ENCODE measurements at places on chromosomes 16 and 17. TPM values are rescaled to one million over a fixed set of nuclear protein-coding genes. Genes with fewer than 3 reads are reported as not detected.

GRCh38 chr17:40059729-40060475 lies 2.9 kb upstream of the THRA start:
- H3K4me3 ChIP-seq, result no peak overlapping the region
- peaks cover 24% of the 10 kb centered on the region for H3K4me1 ChIP-seq
- no peak for DNase-seq
- no peak overlapping the region for H3K27ac ChIP-seq
- no peaks in the 10 kb centered on the region for H3K36me3 ChIP-seq

The BCAR1 gene
- 0.74 TPM for total RNA-seq

DNA sequence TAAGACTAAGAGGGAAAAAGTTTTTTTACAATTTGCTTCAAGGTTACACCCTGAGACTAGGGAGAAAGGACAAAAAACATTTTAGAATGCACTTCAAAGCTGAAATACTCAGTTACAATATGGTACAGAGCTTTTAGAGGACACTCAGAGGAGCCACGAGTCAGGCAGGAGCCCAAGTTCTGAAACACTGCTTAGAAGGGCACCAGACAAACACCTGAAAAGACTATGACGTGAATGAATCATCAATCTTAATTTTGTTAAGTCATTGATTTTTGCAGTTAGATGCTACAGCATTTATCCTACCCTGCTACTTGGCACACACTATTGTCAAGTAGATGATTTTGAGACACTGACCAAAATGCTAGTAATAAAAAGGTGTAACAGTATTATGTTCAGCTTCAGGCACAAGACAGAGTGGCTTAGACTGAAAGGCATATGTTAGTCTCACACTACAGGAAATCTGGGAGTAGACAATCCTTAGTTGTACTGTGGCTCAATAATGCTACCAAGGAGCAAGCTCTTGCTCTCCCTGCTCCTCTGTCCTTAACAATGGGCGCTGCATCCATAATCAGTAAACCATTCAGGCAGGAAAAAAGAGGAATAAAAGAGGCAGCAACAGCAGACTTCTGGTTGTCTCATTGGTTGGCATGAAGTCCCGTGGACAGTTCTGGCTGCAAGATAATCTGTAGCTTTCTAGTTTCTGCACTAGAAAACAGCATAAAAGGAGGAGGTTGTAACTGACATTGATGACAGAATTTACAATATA lies 151.8 kb downstream of the ABCA8 start:
- peaks cover 3% of the 10 kb centered on the region for H3K27me3 ChIP-seq
- no peaks in the 10 kb centered on the region for H3K36me3 ChIP-seq
- no peak overlapping the region for H3K27ac ChIP-seq
- H3K4me3 ChIP-seq, result no peak overlapping the region

The CACNA1H gene
- total RNA-seq, result 0.35 TPM

The STX4 gene
- 32.4 TPM for total RNA-seq

- H3K36me3 ChIP-seq, result no peaks in the 10 kb centered on the region
- no peak overlapping the region for H3K27ac ChIP-seq
- peaks cover 12% of the 10 kb centered on the region for H3K27me3 ChIP-seq
- no peak overlapping the region for H3K4me3 ChIP-seq
- H3K4me1 ChIP-seq, result no peaks in the 10 kb centered on the region
- no peak for DNase-seq
Observed at GRCh38 chr17:62876063-62876462, 67.9 kb upstream of the MARCHF10 start.

DNA sequence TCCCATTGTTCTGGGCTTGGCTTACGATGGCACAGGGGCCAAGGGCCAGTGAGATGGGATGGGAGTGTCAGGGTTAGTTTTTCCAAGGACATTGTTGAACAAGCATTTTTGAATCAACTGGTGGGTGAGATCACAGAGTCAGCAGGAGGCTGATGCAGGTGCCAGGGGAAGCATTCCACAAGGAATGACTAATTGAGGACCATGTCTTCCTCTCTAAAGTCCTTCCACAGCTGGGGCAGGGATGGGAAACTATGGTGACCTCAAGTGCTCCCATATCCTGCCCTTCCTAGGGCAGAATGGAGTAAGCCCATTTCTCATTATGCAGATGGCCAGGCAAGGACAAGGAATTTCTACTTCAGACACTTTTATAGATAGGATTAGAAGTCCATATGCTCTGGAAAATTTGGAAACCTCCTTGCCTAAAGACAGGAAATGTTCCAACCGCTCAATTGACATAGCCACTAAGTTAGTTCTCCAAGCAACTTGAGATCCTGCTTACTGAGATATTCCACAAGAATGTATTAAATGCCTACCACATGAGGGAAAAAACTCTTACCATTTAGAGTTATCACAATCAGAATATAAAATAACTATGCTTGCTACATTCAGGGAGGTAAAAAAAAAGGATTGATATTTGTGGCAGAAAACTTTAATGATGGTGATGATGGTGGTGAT lies 21.2 kb upstream of the ENGASE start:
- no peaks in the 10 kb centered on the region for H3K27me3 ChIP-seq
- H3K4me3 ChIP-seq, result no peak overlapping the region
- H3K27ac ChIP-seq, result no peak overlapping the region
- no peak for DNase-seq

- H3K27ac ChIP-seq, result no peak overlapping the region
- DNase-seq, result no peak
- H3K4me1 ChIP-seq, result no peaks in the 10 kb centered on the region
- H3K4me3 ChIP-seq, result no peak overlapping the region
- H3K27me3 ChIP-seq, result peaks cover 4% of the 10 kb centered on the region
Observed at GRCh38 chr16:52997922-52998321, 54.8 kb downstream of the CHD9NB start.

GRCh38 chr16:86091976-86092375 lies 193.0 kb downstream of the IRF8 start:
- no peaks in the 10 kb centered on the region for H3K36me3 ChIP-seq
- H3K4me3 ChIP-seq, result no peak overlapping the region
- DNase-seq, result no peak
- no peaks in the 10 kb centered on the region for H3K27me3 ChIP-seq

- DNase-seq, result no peak
- H3K36me3 ChIP-seq, result no peaks in the 10 kb centered on the region
- no peak overlapping the region for H3K27ac ChIP-seq
- no peak overlapping the region for H3K4me3 ChIP-seq
- H3K4me1 ChIP-seq, result no peaks in the 10 kb centered on the region
- peaks cover 11% of the 10 kb centered on the region for H3K27me3 ChIP-seq
Observed at GRCh38 chr16:86375364-86375763, 135.0 kb upstream of the FOXF1 start.

The ZNF287 gene
- 9.8 TPM for total RNA-seq

- no peak overlapping the region for H3K4me3 ChIP-seq
- H3K4me1 ChIP-seq, result no peaks in the 10 kb centered on the region
- H3K27ac ChIP-seq, result peak overlapping the region; percentile 25
Observed at GRCh38 chr16:86772671-86773353, 194.5 kb downstream of the FOXL1 start.

GRCh38 chr16:85206472-85207356 lies 94.4 kb upstream of the CIBAR2 start:
- H3K4me3 ChIP-seq, result no peak overlapping the region
- peaks cover 3% of the 10 kb centered on the region for H3K27me3 ChIP-seq
- no peaks in the 10 kb centered on the region for H3K36me3 ChIP-seq
- H3K4me1 ChIP-seq, result no peaks in the 10 kb centered on the region
- DNase-seq, result no peak

DNA sequence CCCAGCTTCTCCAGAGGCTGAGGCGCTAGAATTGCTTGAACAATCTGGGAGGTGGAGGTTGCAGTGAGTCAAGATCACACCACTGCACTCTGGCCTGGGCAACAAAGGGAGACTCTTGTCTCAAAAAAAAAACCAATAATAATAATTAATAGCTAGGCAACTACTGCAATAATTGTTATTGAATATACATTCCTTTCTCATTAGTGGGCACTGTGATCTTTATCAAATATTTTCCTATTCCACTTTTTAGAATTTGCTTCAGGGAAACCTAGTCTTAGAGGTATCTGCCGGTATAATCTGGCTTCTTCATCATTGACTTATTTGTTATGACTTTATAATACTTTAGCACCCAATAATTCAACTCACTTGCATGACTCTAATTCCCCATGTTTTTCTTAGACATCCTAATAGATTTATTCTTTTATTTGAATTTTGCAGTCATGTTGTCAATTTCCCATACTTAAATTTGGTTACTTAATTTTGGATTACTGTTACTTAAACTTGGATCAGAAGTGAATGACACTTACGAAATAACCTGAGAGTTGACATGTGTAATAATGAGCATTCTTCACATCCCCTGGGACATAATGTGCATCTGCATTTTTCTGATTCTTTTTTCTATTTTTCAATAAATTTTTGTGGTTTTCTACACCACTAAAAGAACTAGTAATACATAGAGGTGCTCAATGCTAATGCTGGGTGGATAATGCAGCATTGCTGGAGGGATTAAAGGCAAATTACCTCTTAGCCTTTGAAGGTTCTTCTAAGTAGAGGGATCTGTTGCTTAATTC lies 25.0 kb upstream of the KCNJ16 start:
- no peaks in the 10 kb centered on the region for H3K4me1 ChIP-seq
- no peak overlapping the region for H3K4me3 ChIP-seq
- no peaks in the 10 kb centered on the region for H3K27me3 ChIP-seq

DNA sequence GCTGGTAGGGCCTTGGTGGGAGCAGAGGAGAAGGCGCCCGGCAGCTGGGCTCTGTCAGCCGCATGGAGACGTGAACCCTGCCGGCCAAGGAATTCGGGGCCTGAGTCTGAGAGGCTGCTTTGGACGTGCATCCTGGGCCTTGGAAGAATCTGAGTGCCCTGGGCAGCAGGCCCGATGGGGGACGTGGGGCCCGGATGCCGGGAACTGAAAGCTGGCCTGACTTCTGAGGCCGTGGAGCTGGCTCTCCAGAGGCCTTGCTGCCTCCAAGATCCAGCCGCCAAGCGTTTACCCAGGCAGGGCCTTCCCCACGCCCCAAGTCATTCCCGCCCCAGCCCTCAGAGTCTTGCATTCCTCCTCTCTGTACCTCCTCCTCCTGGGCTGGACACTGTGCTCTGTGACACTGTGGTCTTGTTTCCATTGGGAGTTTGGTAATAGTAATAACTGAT lies 37.2 kb downstream of the NKD1 start:
- no peak overlapping the region for H3K27ac ChIP-seq
- no peak overlapping the region for H3K4me3 ChIP-seq
- peaks cover 24% of the 10 kb centered on the region for H3K4me1 ChIP-seq
- no peaks in the 10 kb centered on the region for H3K27me3 ChIP-seq

The PIRT gene
- not detected for total RNA-seq

The LGALS9 gene
- total RNA-seq, result 25.1 TPM

GRCh38 chr17:74536890-74537289 lies 5.6 kb upstream of the CD300LB start:
- H3K27ac ChIP-seq, result no peak overlapping the region
- peaks cover 2% of the 10 kb centered on the region for H3K4me1 ChIP-seq
- no peaks in the 10 kb centered on the region for H3K36me3 ChIP-seq
- DNase-seq, result no peak

DNA sequence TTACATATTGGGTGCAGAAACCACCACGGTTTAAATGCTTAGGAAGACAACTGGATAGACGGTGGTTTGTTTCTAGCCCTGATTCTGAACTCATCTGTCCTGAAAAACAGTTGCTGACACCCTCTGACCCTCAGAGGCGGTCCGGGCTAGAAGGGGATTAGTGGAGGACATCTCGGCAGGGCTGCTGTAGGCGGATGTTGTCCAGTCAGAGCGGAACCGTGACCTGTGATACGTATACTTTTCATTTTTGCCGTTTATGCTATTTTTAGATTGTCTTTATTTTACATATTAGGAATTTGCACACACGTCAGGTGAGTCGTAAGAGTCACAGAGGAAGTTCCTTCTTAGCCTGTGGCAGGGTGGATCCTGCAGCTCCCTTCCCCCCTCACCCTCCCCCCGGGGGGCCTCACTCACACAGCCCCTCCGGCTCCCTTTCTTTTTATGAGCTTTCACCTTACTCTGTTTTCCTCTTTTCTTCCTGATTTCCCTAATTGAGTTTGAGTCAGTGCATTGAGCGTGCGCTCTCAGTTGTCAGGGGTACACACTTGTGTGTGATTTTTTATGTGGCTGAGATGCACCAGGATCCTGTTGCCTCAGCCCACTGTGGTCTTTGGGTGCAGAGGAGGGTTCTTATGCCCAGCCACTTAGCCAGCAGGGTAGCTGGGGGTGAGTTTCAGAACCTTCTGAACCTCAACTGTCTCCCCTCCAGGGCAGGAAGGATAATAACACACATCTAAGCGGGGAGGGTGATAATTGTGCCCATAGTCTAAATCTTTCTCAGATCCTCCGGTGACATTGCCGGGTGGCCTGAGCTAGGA lies 211.1 kb upstream of the CHMP6 start:
- H3K27ac ChIP-seq, result peak overlapping the region; percentile 85
- H3K4me3 ChIP-seq, result peak overlapping the region; percentile 42
- no peaks in the 10 kb centered on the region for H3K27me3 ChIP-seq
- H3K4me1 ChIP-seq, result peaks cover 75% of the 10 kb centered on the region
- peaks cover 40% of the 10 kb centered on the region for H3K36me3 ChIP-seq

GRCh38 chr16:16076423-16076813 lies 127.0 kb downstream of the ABCC1 start:
- H3K27ac ChIP-seq, result no peak overlapping the region
- peaks cover 10% of the 10 kb centered on the region for H3K4me1 ChIP-seq
- no peak for DNase-seq
- no peaks in the 10 kb centered on the region for H3K27me3 ChIP-seq
- peaks cover 27% of the 10 kb centered on the region for H3K36me3 ChIP-seq
- no peak overlapping the region for H3K4me3 ChIP-seq

The KRTAP1-5 gene
- not detected for total RNA-seq

GRCh38 chr17:7633093-7633492 lies 3.2 kb downstream of the SHBG start:
- no peak for DNase-seq
- no peaks in the 10 kb centered on the region for H3K36me3 ChIP-seq
- no peak overlapping the region for H3K4me3 ChIP-seq
- no peak overlapping the region for H3K27ac ChIP-seq
- no peaks in the 10 kb centered on the region for H3K27me3 ChIP-seq

- no peak overlapping the region for H3K4me3 ChIP-seq
- no peaks in the 10 kb centered on the region for H3K27me3 ChIP-seq
- DNase-seq, result no peak
- peaks cover 30% of the 10 kb centered on the region for H3K4me1 ChIP-seq
- no peaks in the 10 kb centered on the region for H3K36me3 ChIP-seq
Observed at GRCh38 chr16:81544261-81544660, 99.7 kb downstream of the CMIP start.

- H3K27ac ChIP-seq, result no peak overlapping the region
- peaks cover 37% of the 10 kb centered on the region for H3K4me1 ChIP-seq
- no peaks in the 10 kb centered on the region for H3K36me3 ChIP-seq
- peaks cover 70% of the 10 kb centered on the region for H3K27me3 ChIP-seq
Observed at GRCh38 chr16:89922477-89922883, 662 bp upstream of the TUBB3 start.

GRCh38 chr16:4517812-4518680 lies 20.5 kb downstream of the CDIP1 start:
- H3K36me3 ChIP-seq, result peaks cover 17% of the 10 kb centered on the region
- H3K4me1 ChIP-seq, result peaks cover 30% of the 10 kb centered on the region
- H3K4me3 ChIP-seq, result no peak overlapping the region
- no peak overlapping the region for H3K27ac ChIP-seq

- H3K27me3 ChIP-seq, result peaks cover 58% of the 10 kb centered on the region
- no peak overlapping the region for H3K4me3 ChIP-seq
- no peak overlapping the region for H3K27ac ChIP-seq
- peaks cover 19% of the 10 kb centered on the region for H3K36me3 ChIP-seq
- no peak for DNase-seq
- peaks cover 50% of the 10 kb centered on the region for H3K4me1 ChIP-seq
Observed at GRCh38 chr17:36945959-36946725, 2.6 kb upstream of the AATF start.

- peaks cover 51% of the 10 kb centered on the region for H3K4me1 ChIP-seq
- peak overlapping the region; percentile 90 for H3K27ac ChIP-seq
- peak; percentile 55 for DNase-seq
- H3K4me3 ChIP-seq, result peak overlapping the region; percentile 32
Observed at GRCh38 chr16:85888405-85889331, 10.3 kb upstream of the IRF8 start.

- H3K27ac ChIP-seq, result no peak overlapping the region
- no peaks in the 10 kb centered on the region for H3K27me3 ChIP-seq
- no peaks in the 10 kb centered on the region for H3K36me3 ChIP-seq
- DNase-seq, result no peak
- H3K4me3 ChIP-seq, result no peak overlapping the region
Observed at GRCh38 chr17:77361986-77362620, 221.3 kb downstream of the SEC14L1 start.

The SLFN14 gene
- 0.14 TPM for total RNA-seq

Measured in activated naive CD8-positive, alpha-beta T cell treated with anti-CD3 and anti-CD28 coated beads for 36 hours (primary cell).